ENCODE measurements at places on chromosomes 2 and 18.

DNA sequence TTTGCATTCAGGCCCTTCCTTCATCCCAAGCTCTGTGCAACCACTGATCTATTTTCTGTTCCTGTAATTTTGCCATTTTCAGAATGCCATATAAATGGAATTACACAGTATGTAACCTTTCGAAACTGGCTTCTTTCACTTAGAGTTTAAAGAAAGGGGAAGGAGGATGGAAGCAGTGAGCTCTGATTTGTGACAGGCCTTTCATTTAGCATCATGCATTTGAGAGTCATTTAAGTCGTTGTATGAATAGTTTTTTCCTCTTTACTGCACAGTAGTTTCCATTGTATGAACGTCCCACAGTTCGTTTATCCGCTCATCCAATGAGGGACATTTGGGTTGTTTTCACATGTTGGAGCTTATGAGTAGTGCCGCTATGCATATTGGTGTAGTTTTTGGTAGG is 67.0 kb downstream of the LBH start:
- DNase-seq = no peak

- DNase-seq = no peak
Observed at GRCh38 chr2:240277807-240278522, 137.5 kb upstream of the OTOS start.

- no peak for DNase-seq
Observed at GRCh38 chr18:70200286-70200685, 5.2 kb downstream of the RTTN start.

- DNase-seq = peak; percentile 88
Observed at GRCh38 chr2:85132834-85133637, at the start of gene TCF7L1. TSS of gene TCF7L1 (plus strand) at chr2:85133392. CDS start at chr2:85133685, 293 bp downstream.

DNA sequence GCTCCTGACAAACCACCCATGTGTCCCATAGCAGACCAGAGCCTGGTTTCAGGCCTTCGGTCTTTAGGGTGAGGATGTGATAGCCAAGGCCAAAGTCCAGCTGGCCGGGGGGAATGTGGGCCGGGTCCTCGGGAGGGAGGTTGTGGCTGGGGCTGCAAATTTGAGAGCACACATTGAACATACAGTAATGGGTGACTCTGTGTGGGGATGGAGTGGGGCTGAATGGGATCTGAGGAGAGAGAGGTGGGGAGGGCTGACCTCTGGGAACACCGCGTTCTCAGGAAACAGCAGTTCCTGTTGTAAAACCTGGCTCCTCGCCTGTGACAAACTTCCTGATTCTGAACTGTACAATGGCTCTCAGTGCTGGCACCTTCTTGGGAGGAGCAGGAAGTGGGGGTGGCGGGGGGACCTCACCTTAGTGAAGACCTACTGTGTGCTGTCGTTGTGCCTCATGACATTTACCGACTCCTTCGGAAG is 48.8 kb downstream of the MCFD2 start:
- no peak for DNase-seq

- no peak for DNase-seq
Observed at GRCh38 chr2:159084384-159085370, 116.2 kb downstream of the TANC1 start.

GRCh38 chr18:52343138-52343537 is 3.1 kb downstream of the DCC start:
- no peak for DNase-seq

DNA sequence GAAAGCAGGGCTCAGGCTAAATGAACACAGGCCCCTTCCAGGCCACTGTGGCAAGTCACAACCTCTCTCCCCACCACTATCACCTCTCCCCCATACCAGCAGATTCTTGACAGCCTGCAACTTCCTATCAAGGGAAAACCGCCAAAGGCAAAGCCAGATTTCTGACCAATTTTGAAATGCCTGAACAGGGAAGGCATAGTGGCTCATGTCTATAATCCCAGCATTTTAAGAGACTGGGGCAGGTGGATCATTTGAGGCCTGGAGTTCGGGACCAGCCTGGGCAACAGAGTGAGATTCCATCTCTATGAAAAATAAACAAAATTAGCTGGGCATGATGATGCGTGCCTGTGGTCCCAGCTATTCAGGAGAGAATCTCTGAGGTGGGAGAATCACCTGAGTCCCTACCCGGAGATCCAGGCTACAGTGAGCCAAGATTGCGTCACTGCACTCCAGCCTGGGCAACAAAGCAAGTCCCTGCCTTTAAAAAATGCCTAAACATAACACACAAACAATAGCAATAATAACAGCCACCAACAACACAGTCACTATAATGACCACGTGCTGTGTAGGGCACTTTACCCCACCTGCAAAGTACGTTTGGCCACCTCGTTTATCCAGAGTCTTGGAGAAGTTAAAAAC is 75.5 kb upstream of the GLI2 start:
- no peak for DNase-seq

GRCh38 chr2:10750610-10751009 is 29.2 kb downstream of the ATP6V1C2 start:
- DNase-seq = no peak

GRCh38 chr18:22605736-22606135 is 188.0 kb upstream of the CTAGE1 start:
- no peak for DNase-seq

GRCh38 chr18:58266291-58266690 is 222.3 kb downstream of the NEDD4L start:
- DNase-seq = no peak
